ENCODE measurements at places on chromosomes 5 and 9.

DNA sequence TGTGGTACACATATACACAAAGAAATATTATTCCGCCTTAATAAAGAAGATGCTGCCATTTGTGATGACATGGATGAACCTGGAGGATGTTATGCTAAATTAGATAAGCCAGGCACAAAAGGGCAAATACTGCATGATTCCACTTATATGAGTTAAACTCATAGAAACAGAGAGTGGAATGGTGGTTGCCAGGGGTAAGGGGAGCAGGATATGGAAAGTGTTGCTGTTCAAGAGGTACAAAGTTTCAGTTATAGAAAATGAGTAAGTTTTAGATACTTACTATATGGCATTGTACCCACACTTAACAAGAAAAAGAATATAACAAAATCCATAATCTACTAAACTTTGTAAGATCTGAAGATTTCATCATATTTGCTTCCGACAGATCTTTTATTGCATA, 252.2 kb downstream of the SYK start:
- no peak for DNase-seq

DNA sequence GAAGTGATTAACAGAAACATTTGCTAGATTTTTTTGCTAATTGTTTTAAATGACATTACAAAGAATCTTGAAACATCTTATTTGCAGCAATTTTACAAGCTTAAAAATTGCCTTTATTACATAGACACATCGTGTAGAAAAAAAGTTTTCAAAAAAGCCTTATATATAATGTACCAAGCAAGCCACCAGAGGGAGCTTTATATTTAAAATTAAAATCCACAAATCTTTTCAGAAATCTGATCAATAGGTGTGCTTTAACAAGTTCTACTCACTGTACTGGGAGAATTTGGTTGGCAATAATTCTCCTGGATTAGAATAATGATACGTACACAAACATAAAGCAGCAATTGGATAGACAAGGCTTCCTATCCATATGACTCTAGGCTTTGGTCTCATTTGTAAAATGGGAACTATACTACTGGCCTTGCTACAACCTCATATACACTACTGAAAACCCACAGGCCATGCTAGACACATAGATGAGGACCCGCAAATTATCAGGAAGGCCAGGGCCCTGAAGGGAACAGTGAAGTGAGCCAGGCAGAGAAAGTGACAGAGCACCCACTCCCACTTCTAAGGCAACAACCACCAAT, 4.8 kb downstream of the PSMB7 start:
- no peak for DNase-seq

- DNase-seq, result peak; percentile 30
Measured at GRCh38 chr9:87107072-87107471, 159.8 kb upstream of the GAS1 start.

DNA sequence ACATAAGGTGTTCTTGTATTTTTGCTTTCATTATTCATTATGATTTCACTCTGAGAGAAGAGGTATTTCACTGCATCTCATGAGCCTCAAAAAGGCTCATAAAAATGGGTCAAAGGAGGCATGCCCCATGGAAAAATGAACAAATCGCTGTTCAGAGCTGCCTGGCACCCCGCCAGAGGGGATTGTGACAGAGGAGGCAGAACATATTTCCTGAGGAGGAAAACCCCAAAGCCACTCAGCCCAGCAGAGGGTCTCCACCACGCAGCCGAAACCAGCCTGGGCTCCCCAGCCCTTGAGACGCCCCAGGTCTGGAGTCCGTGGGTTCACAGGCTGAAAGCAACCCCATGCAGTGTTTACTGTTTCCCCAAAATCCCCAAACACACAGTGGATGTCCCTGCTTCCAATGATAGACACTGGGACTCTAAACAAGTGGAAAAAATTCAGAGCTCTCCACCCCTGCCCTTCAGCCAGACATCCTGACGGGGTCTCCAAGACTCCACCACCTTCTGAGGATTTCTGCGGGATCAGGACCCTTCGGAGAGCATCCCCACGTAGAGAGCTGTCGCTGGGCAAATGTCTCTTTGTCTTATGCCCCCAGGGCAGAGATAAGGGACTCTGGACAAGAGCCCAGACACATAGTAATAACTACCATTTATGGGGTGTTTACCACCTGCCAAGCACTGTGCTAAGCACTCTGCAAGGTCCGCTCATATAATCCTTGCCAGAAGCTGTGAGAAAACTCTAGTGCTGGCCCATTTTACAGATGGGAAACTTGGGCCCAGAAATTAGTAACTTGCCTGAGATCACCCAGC, 122.3 kb downstream of the PAX5 start:
- DNase-seq, result no peak

GRCh38 chr5:108881133-108881532, 133.4 kb downstream of the FER start:
- no peak for DNase-seq

DNA sequence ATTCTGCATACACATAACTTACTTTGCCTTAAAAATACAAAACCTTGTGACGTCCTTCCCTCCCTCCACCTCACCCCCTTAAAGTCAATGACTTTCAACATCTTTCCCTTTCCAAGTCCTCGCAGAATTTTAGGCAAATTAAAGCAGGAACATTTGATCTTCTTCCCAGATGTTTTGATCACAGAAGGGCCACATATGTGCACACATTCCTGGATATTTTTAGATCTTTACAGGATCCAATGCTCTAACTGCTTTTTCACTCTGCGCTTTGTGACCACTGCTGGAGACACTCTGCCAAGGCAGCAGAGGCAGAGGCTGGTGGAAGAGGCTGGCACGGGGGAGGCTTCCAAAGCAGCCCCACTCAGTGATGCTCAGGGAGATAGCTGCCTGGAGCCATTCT, 130.7 kb downstream of the SEC61B start:
- peak; percentile 18 for DNase-seq

DNA sequence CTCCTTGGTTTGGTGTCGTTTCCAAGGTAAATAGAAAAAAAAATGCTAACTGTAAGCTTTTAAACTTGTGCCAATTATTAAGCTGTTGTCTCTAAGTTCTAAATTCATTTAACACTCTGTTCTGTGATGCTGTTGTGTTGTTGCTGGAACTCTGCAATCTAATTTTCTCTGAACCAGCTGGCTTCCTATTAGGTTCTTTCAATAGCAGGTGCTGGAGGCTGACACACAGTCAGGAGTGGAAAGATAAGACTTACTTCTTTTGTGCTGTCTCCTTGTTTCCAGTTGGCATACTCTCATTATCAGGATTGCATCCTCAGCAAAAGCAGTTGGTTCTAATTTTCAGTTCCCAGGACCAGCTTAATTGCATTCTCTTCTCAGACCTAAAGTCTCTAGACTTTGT, 1252.6 kb upstream of the NUDT12 start:
- no peak for DNase-seq

DNA sequence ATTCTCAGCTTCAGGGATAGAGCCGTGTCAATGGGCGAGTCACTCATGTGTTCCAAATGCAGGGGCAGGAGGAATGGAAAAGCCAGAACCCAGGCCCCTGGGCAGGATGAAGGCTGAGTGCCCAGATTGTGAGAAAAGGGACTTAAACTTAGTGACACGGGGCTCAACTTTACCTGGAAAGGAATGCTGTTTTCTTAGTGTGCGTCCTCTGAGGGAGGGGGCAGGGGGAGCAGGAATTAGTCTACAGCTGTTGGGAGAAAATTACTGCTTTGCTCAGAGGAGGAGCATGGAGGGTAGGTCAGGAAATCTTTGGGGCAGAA, 14.6 kb downstream of the HK3 start:
- no peak for DNase-seq

DNA sequence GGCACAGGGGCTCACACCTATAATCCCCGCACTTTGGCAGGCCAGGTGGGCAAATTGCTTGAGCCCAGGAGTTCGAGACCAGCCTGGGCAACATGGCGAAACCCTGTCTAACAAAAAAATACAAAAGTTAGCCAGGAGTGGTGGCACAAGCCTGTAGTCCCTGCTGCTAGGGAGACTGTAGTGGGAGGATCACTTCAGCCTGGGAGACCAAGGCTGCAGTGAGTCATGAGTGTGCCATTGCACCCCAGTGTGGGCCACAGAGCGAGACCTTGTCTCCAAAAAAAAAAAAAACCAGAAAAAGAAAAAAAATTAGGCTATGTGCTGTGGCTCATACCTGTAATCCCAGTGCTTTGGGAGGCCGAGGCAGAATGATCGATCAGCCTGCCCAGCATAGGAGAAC, 58.5 kb upstream of the EIF4EBP3 start:
- peak; percentile 4 for DNase-seq
